ENCODE measurements at places on chromosomes 4 and X.

DNA sequence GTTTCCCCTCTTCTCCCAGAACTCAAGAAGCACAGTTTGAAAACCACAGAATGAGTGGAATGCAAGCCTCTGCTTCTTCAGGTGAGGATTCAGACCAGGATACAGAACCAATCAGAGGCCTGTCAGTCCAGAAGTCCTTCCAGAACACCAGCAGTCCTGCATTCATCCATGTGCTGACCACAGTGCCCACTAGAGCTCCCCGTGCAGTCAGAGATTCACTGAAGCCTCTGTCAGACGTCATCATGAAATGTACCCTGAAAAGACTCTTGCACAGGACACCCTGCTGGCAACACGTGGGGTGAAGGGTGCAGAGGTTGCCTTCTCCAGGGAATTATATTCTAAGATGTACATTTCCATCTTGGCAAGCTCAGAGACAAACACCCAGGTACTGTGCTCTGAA, 75.9 kb upstream of the LSM6 start:
- DNase-seq: no peak

DNA sequence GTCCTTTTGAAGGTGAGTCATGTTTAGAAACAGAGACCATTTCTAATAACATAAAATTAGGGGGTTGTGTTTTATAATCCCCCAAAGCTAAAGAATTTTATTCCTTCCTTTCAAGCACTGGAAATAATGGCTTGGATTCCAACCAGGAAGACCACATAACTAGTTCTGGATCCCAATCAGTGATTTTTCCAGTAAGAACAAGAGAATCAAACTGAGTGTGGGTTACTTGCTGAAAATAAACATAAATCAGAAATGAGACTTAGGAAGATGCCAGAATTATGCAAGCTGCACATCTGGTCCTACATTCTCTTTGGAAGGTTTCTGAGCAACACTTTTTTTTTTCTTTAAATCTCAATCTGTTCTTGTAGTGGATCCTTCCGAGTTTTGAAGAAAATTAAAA, 76.3 kb downstream of the SOWAHB start:
- no peak for DNase-seq

- no peak for DNase-seq
Observed at GRCh38 chrX:19742826-19743225, 144.6 kb downstream of the SH3KBP1 start.

DNA sequence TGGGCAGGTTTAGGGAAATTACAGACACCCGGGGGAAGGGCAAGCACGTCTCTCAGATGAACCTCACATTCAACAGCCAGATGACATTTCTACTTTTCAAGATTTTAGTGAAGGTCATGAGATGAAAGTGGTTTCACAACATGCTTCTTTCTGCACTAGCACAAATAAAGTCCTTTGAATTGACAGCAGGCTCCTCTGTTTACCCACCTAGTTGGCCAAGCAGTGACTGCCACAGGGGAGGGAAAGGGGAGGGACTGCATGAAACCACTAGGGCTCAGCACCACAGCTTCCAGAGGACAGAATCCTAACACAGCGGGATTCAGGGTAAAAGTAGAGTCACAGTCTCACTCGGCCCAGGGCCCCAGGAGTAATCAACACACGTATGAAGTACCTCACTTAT, 6.2 kb downstream of the RAB40A start:
- no peak for DNase-seq

DNA sequence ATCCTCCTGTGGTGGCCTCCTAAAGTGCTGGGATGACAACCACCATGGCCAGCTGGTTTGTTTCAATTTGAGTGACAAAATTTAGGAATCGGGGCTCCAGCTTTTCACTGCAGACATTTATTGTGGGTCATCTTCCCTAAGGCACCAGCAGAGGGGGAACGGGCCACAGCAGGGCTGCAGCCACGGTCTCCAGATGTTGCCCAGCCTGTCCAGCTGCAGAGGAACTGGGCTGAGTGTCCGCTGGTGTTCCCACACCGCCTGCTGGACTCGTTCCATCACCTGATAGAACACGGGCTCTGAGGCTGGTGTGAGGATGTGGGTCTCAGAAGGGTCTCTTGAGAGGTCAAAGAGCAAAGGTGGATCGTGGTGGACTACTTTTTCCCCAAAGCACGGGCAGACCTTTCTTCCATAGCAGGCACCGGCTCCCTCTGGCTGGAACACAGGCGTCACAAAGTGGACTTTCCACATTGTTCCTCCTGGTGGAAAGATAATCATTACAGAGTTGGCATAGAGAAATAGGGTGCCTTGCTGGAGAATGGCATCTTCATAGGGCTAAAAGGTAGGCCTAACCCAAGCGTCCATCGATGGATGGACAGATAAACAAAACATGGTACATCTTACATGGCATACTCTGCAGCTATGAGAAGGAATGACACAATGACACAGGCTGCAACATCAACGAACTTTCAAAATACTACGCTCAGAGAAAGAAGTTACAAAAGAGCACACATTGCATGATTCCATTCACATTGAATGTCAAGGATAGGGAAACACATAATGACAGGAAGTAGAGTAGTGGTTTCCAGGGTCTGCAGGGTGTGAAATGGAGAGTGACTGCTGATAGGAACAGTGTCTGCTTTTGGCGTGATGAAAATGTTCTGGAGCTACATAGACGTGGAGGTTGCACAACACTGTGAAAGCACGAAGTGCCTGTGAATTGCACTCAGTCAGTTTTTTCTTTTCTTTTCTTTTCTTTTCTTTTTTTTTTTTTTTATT, 5.9 kb upstream of the ARSD start:
- no peak for DNase-seq

- no peak for DNase-seq
Observed at GRCh38 chr4:1539859-1540600, 133.8 kb upstream of the NKX1-1 start.
